ENCODE measurements at places on chromosomes 16 and 17.
A peak's percentile ranks its signal among the peaks of the same experiment; 100 is the strongest.

GRCh38 chr17:41340934-41341861, 9.4 kb downstream of the KRT33A start:
- peak; percentile 48 for DNase-seq

DNA sequence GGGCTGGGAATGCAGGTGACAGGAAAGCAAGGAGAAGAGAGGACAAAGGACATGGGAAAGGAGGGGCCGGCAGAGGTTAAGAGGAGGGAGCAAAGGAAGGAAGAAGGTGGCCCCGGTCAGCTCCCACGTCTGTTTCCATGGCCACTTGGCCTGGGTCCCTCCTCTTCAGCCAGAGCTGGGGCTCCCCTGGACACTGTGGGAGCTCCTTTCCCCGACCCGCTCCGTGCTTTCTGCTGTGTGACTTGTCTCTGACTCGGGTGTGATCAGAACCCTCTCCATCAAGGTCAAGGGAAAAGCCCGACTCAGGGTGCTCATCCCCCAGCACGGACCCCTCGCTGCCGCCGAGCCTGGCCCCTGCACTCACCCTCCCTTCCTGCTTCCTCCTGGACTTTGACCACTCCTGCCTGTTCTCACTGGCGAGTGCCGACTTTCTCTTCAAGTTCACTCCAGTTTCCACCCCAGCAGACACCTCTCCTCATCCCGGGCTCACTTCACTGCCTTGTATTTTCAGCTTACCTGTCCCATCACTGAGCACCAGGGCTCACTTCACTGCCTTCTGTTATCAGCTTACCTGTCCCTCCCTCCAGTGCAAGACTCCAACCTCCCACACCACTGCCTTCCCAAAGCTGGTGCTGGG, 61.2 kb downstream of the MEAK7 start:
- DNase-seq: no peak

GRCh38 chr17:69800870-69801269, 274.2 kb upstream of the KCNJ16 start:
- no peak for DNase-seq

GRCh38 chr17:3004925-3005324, 58.5 kb downstream of the OR1D5 start:
- no peak for DNase-seq

DNA sequence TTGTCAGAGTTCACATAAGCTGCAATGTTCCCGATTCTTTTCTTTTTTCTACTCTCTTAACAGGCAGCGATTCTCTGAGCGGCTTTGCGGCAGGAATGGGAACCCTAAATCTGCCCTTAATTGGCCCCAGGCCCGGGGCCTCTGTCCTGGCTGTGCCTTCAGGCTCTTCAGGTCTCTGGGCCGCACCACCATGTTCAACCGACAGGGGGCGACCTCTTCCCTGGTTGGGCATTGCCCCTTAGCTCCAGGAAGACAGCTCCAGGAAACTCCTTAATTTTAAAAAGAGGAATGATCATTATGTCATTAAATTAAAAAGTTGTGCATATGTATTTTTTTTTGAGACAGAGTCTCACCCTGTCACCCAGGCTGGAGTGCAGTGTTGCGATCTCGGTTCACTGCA, 20.3 kb downstream of the CACNG5 start:
- peak; percentile 14 for DNase-seq

- DNase-seq: no peak
These were observed 17.7 kb downstream of the GRB2 start for GRCh38 chr17:75387771-75388170.

DNA sequence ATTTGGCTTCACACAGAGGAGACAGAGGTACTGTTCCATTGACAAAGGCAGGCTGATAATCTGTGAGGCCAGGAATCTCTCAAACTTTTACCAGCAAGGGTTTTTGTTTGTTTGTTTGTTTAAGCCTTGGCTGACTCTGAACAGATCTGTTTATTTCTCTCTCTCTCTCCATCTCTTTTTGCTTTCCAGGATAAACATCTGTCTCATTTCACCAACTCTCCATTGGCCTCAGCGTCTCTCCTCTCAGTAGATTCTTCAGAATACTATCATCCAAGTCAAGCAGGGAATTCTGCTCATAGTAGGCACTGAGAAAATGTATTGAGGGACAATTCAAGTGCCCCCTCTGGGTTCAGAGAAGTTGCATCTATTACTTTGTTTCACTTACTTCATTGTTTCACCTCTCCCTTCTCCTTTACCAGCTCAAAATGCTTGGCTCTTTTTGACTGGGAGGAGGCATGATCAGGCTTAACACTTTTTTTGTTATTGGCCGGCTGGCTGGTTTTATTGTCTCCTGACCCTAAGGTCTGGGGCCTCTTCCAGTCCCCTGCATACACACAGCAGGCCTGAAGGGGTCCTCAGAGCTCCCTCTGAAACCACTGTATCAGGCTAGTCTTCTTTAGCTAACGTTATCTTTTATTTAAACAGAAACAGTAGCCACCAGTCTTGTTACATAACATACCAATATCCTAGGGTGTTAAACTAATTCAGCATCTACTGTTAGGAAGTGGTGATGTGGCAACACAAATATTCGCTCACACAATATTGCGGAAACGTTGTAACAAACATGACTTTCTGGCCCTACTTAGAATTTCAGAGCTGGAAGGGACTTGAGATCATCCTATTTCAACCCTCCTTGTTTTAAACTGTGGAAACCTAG, 2.0 kb upstream of the YPEL2 start:
- DNase-seq: peak; percentile 67

DNA sequence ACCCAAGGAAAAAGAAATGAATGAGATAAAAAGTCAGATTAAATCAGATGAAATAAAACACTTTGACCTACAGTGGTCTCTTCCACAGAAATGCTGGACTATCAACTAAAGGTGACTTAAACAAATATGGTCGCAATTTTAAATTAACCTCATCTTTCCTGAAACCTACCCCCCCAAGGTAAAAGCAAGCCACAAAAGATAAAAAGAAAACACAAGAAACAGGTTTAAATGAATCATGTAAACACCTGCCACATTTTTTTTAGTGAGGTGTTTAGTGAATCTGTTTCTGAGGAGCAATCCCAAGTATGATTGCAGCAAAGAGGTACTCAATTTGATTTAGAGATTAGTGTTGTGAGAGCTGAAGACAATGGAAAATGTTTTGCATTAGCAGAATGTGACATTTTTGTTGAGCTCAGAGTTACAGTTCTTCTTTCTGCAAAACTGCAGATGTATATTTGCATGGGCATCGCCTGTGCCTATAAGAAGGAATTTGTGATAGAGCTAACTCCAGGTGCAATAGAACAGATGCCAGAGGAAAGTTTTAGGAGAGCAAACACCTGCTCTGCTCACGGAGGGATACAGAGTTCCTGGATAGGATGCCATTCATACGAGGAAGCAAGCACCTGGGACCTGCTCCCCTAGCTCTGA, 3.4 kb upstream of the MMD start:
- no peak for DNase-seq

- no peak for DNase-seq
These were observed 4.4 kb downstream of the SEC14L1 start for GRCh38 chr17:77145224-77145611.

- no peak for DNase-seq
These were observed 33.7 kb downstream of the GPR139 start for GRCh38 chr16:20040011-20040410.

DNA sequence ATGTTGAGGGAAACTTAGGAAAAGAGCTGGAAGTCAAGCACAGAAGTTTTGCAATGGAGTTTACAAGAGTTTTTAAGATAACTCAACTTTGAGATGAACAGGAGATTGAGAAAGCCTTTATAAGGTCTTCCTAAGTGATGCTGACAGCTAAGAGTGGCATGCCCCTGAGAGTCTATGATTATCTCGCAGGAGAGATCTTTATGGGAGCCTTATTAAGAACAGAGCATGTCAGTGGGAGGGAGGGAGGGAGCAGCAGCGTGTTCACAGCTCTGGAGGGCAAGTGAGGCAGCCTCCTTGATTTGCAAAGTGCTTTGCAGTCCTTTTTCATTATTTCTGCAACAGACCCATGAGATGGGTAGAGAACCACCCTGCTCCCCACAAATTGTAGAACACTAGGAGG, 30.7 kb downstream of the GNAO1 start:
- DNase-seq: no peak

GRCh38 chr16:66653581-66654350, 42.8 kb downstream of the CMTM4 start:
- DNase-seq: no peak

- no peak for DNase-seq
These were observed 378.8 kb upstream of the TNRC6C start for GRCh38 chr17:77579682-77580081.

GRCh38 chr17:46192189-46192438, 1.1 kb downstream of the KANSL1 start:
- DNase-seq: no peak

GRCh38 chr17:1649844-1650501, at the start of gene RILP:
Gene RILP (minus strand): TSS chr17:1649866. CDS start chr17:1649804, 62 bp downstream.
- DNase-seq: peak; percentile 28

DNA sequence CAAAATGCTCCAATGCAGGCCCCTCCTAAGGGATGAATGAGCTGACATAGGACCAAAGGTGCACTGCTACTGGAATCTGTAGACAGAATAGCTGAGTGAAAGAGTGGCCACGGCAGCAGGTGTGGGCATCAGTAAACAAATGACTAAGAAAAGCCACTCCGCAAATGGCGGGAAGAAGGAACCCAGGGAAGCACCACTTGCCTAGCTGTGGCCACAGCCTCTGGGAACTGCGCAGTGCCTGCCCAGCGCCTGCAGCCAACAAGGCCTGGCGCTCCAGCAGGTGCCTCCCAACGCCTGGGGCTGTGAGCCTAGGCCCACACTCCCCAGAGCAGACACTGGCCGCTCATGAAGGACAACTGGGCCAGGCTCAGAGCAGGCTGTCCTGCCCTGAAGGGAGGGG, 11.8 kb downstream of the PEMT start:
- no peak for DNase-seq

DNA sequence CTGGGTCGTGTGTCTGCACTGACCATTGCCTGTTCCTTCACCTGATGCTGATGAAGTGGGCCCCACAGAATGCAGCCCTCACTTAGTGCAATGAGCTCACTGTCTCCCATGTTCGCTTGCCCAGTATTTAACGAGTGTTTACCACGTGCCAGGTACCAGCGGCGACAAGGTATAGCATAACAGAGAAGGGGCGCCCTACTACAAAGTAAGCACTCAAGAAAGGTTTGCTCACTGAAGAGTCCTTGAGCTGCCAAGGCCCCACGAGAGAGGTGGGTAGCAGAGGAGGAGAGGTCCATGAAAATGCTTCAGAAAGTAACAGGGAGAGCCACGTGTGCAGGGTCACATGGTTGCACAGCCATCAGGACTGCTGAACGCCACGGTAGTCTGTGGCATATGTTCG, 230.0 kb downstream of the NTN1 start:
- no peak for DNase-seq

DNA sequence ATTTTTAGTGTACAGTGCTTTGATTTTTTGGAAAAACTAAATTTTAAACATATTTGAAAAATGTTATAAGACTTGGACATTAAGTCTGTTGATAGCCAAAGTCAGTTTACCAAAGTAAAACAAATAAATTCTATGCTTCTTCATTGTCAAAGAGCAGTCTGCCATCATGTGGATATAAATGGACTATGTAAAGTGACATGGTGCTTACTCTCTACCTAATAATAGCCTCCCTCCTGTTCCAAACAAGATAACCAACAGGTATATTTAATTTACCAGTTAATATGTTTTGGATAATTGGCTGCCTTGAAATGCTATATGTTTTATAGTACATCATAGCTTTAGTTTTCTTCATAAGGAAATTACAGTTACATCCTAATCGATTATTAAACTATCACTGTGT, 15.9 kb downstream of the TAF15 start:
- no peak for DNase-seq

DNA sequence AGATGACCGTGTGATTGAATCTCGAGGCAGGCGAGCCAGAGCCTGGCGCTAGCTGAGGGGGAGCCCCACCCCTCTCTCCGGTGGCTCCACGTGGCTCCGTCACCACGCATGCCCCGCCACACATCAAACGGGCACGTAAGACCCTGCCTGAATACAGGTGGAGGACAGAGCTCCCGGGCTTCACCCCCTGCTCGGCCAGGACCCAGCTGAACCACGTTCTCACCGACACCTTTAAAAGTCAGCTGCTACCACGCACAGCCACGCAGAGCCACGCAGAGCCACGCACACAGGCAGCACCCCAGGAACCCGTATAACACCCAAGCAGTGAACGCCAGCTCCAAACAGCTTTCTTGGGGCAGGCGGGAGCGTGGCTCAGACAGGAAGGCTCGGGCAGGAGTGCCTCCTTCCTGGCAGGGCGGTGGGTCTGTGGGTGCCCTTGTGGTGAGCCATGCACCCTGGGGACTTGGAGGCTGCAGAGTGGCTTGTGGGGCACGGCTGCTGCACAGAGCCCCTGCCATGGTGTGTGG, 4.4 kb downstream of the TMEM204 start:
- DNase-seq: no peak

- DNase-seq: no peak
These were observed 19.8 kb upstream of the ICAM2 start for GRCh38 chr17:64040206-64040605.

DNA sequence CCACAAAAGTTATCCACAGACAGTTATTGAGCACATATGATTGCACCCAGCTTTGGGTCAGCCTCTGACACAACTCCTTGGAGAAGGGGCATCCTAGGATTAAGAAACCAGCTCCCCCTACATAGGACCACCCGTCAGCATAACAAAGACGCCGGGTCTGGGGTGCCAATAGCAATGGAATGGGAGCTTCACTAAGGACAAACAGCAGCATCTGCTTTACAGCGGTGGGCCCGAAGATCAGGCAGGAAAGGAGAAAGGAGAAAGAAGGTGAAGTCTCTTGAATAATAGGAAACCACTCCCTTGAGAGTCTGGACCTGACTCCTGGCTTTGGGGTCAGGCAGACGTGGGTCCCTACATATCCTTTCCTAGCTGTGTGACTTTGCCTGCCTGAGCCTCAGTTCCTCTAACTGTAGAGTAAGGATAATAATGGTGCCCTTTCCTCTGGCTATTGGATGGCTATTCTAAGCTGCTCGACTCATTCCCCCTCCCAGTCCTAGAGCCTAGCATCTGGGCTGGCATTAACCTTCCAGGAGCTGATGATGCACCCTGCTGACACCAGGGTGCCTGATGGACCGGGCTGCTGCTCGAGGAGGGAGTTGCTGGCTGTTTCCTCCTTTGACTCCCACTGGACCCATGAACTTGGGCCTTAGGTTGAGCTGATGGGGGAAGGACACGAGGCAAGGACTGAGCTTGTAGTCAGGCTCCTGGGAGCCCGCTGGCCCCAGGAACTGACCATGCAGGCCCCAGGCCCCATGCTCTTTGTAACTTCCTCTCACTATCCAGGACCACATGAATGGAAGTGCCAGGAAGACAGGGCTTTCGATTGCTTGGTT, 94.2 kb downstream of the C16orf78 start:
- DNase-seq: no peak

GRCh38 chr17:82943339-82943738, 103.5 kb upstream of the ZNF750 start:
- no peak for DNase-seq

All from activated CD4-positive, alpha-beta T cell treated with anti-CD3 and anti-CD28 coated beads, Interleukin-2, Interleukin-4, amounts not matched to agents 100 ng/mL and 50 ng/mL, durations not matched to agents 16 hours and 8 hours (primary cell).